Astrocyte of the spinal cord (primary cell): ENCODE measurements at places on chromosomes 7 and 10.

DNA sequence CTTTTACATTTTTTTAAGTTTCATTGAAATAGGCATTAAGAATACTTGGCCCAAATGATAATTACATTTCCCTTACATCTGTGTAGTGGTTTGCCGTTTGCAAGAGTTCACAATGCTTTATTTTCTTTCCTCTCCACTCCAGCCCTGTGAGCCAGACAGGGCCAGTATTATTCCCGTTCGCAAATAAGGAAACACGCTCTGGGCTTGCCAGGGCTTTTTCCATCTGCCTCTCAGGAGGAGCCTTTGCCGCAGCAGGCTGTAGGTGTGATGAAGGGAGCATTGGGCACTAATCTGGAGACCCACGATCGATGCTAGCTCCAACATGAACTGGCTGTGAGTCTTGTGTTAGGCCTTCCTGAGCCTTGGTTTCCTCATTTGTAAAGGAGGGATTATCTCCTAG, 154.4 kb downstream of the GALNT17 start:
- no peak for DNase-seq

DNA sequence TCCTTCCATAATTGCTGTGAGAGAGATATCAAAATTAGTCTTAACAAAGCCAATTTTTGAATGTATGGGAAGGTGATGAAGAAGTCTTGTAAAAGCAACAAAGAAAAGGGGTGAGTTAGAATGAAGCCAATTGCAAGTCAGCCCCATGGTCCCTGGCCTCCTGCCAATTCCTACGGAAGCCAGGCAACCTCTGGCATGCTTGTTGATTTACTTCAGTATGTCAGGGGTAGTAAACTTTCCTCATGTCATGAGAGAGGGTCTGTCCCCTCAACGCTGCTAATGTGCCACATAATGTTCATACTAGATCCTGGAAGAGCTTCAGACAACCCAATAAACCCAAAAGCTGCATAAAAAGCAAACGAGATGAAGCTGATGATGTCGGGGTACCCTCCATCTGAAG, 159.1 kb upstream of the YAE1 start:
- DNase-seq, result no peak

DNA sequence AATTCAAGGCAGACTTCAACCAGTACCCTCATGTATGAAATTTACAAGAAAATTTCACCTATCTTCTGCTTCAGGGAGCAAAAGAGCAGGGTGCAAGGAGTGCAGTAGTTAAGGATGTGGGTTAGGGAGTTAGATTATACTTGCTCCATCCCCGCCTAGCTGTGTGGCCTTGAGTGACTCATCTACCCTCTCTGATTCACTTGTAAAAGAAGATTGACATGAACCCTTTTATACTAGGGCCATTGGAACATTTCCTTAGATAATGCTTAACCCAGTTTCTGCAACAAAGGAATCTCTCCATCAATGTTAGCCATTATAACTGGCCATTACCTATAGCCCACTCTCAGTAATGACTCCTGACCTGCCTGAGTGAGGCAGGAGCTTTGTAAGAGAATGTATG, 10.2 kb upstream of the HSPA12A start:
- no peak for DNase-seq

DNA sequence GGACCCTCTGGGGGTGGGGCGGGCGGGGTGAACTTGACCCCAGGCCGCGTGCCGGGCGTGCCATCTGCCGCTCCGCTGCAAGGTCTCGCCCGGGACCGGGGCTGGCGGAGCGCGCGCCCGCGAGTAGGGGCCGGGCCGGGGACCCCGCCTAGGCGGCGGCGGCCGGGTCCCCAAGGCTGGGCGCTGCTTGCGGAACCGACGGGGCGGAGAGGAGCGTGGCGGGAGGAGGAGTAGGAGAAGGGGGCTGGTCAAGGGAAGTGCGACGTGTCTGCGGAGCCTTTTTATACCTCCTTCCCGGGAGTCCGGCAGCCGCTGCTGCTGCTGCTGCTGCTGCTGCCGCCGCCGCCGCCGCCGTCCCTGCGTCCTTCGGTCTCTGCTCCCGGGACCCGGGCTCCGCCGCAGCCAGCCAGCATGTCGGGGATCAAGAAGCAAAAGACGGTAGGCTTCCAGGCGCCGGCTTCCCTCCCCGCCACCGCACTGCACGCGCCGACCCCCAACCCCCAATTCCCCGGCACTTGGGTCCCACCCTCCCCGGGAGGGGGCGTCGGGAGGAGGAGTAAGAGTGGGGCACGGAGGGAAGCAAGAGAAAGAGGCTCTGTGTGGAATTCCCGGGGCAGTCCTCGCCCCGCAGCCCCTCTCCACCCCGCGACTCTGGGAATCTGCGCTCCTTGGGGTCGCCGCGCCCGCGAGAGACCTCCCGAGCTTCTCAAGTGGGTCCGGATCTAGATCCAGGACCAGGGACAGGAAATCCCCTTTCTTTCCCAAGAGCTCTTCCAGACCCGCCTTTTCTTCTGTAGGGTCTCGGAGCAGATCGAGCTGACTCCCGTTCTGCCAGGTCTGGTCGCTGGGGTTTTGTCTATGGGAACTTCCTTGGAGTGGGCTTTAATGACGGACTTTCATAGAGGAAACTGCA, at the start of gene PAPSS2:
Gene PAPSS2 (plus strand): TSS at position 308 of the 913 bp plus-strand sequence. CDS start 104 bp downstream, at position 412.
- peak; percentile 69 for DNase-seq

GRCh38 chr10:22111705-22112104, 106.1 kb downstream of the EBLN1 start:
- no peak for DNase-seq

DNA sequence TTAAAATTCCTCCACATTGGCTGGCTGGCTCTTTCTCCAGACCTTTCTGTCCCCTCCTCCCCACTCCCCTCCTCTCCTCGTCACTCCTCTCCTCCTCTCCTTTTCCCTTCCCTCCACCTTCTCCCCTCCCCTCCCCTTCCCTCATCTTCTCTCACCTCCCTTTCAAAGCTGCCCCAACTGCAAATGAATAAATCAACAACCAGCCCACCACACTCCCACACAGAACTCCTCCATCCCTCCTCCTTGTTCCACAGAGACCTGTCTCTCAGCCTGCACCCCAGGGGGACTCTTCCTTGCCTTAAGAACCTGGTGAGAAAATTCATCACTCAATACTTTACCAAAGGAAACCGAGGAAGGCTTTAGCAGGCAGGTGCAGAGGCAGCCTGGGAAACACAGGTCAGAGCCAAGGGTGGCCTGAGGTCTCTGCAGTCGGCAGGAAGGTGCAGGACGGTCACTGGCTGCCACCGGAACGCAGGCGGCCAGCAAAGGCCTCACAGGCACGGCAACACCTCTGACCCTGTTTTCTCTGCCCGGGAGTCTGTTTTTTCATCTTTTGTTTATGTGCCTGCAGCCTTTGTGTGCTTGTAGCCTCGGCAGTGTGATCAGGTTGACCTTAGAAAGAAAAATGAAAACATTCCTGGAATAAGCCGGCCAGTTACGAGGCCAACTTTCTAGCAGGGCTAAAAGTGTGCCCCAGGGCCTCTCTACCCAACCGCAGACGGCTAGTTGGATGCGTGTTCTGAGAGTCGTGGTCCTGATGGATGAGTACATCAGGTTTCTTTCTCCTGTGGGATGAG, 207.6 kb upstream of the KLF6 start:
- no peak for DNase-seq

- DNase-seq, result no peak
Observed at GRCh38 chr7:27966219-27966780, 214.3 kb downstream of the JAZF1 start.

- DNase-seq, result peak; percentile 20
Observed at GRCh38 chr10:111034598-111035310, 42.1 kb upstream of the ADRA2A start.

DNA sequence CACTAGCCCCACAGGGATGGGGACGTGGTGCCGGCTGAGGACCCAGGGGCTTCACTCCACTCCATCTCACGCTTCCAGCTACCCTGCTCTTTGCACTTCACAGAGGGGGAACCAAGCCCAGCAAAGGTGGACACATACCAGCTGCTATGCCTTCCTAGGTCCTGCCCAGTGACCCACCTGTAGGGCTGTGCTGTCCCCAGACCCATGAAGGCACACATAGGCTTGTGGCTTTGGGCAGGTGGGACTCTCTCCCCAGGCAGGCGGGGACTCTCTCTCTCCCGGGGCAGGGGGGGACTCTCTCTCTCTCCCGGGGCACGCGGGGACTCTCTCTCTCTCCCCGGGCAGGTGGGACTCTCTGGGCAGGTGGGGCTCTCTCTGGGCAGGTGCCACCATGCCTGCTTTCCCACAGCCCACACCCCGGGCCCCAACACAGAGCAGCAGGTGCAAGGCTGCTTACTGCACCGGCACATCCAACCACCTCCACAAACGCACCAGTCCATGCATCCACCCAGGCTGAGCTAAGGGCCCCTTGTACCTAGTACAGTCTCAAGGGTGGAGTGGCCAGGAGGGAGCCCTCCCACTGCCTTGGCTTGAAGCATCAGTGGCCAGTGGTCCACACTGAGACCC, 13.8 kb upstream of the GPR146 start:
- DNase-seq, result no peak

- DNase-seq, result no peak
Observed at GRCh38 chr10:15869935-15870334, 9.6 kb upstream of the MINDY3 start.

DNA sequence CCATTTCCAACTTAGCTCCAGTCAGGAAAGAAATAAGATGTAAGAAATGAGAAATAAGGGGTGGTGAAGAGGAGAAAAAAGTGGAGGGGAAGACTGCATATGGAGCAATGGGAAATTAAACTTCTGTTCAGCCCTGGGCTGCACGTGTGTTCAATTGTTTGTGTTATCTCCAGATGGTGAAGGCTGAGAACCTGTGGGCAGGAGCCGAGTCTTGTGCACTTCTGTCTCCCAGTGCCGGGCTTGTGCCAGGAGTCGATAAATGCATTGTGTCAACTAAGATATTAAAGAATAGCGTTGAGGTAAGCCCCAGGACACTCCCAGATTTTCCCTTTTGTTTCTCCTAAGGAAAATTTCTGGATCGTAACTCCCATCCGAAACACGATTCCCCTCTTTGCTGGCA, 98.2 kb downstream of the PRLHR start:
- DNase-seq, result no peak

DNA sequence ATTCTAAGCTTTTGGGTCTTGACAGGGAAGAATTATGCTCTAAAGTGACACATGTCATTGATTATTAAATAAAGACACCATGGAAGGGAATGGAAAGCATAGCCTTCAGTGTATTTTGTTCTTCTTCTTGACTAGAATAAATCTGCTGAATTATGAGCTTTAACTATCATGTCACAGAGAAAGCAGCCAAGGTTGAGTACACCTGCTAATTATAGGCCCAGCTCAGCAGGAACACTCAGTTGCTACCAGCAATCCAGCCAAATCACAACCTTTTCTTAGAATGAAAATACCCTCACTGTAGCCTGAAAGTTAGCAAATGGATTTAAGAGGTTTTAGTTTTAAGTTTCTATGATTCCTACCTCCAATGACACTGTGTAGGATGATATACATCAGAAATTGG, 225.3 kb upstream of the RHOBTB1 start:
- DNase-seq, result no peak

GRCh38 chr10:128007056-128007455, 100.2 kb downstream of the PTPRE start:
- DNase-seq, result no peak

DNA sequence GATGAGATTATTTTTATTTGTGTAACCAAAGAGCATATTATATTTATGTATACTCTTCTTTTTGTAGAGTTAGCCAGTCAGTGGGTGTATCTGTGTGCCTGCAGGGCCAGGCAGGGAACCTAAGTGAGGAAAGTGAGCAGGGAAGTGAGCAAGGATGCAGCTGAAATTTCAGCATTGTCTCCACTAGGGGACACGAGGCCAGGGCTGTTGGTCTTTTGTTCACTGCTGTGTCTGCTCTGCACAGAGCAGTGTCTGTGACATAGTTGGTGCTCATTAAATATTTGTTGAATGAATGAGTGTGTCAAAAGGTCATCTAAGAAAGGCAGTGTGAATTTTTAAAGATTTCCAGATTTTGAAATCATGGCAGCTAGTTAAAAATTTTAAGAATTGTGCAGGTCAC, 51.8 kb downstream of the SUGCT start:
- DNase-seq, result no peak

GRCh38 chr7:121510302-121510701, 114.2 kb upstream of the FAM3C start:
- DNase-seq, result no peak

GRCh38 chr10:21479570-21480315, 45.7 kb downstream of the SKIDA1 start:
- no peak for DNase-seq

GRCh38 chr7:22853674-22854157, 31.1 kb upstream of the TOMM7 start:
- no peak for DNase-seq

- DNase-seq, result no peak
Observed at GRCh38 chr10:9733766-9734165, 1283.9 kb upstream of the CELF2 start.
